Frontal cortex (tissue), 4 donors: ENCODE measurements at places on chromosomes 6 and 20. TPM values are rescaled to one million over a fixed set of nuclear protein-coding genes. Genes with fewer than 3 reads are reported as not detected.

The PNLDC1 gene
- not detected for total RNA-seq

The UNC5CL gene
- under 0.01 TPM for total RNA-seq

DNA sequence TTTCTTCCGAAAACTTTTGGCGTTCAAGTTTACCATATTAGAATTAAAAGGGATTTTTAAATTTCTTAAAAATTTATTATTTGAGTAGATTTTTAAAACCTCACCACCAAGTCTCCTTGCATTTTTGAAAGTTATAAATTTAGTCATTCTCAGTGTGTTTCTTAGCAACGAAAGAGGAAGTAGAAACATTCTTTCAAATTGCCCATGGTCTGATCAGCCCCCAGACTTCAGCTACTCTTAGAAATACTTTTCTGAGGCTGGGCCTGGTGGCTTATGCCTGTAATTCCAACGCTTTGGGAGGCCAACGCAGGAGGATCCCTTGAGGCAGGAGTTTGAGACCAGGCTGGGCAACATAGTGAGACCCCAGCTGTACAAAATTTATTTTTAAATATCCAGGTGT lies 15.1 kb upstream of the RTF2 start:
- DNase-seq, result no peak

The ADGRF5 gene
- 6.5 TPM for total RNA-seq

- DNase-seq, result no peak
These were observed 148.8 kb downstream of the QKI start for GRCh38 chr6:163563318-163563717.

- no peak for DNase-seq
These were observed 793.9 kb downstream of the QKI start for GRCh38 chr6:164208371-164208770.

GRCh38 chr20:33568868-33569801 lies 79.2 kb downstream of the CBFA2T2 start:
- no peak for DNase-seq

The RNF144B gene
- 2.9 TPM for total RNA-seq

DNA sequence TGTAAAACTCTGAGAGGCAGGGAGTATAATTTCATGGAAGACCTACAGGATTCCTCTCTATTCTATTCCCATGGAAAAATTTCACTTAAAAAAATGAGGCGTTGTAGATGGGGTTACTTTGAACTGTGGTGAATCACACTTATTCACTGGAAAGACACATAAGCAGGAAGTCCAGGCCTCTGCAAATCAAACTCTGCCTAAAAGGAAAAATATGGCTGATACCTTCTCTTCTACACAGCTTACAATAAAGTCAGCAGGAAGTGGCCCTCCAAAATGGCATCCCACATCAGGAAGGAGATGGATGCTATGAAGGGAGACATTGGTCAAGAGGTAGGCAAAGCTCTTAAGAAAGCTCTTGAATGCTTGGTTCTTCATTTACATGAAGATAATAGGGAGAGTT lies 115.9 kb downstream of the FYN start:
- DNase-seq, result no peak

- no peak for DNase-seq
These were observed 98.1 kb upstream of the PTPN1 start for GRCh38 chr20:50412069-50412468.

DNA sequence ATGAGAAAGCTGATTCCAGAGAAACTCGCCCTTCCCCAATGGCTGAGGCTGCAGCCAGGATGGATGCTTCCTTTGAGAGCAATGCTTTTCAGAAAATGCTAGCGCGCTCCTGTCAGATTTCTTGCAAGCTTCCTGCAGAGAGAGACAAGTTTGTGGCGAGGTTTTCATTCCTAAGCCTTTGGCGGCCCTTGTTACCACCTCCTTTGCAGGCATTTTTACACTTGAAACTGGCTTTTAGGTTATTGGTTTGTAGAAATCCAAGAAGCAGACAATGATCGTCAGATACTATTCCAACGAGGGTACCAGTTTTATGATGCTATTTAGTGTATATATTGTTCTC lies 1.1 kb downstream of the FNDC1 start:
- no peak for DNase-seq

- DNase-seq, result peak; percentile 3
These were observed 31.8 kb upstream of the ZBP1 start for GRCh38 chr20:57651881-57652605.

The KCNS1 gene
- total RNA-seq, result 1.2 TPM

The SYCP2 gene
- total RNA-seq, result 4.1 TPM

The HLA-DRB5 gene
- 1.6 TPM for total RNA-seq

The CDH4 gene
- total RNA-seq, result 22.8 TPM
